Liver (tissue), 10 donors: ENCODE measurements at places on chromosomes 2 and 18. TPM values are rescaled to one million over a fixed set of nuclear protein-coding genes. Genes with fewer than 3 reads are reported as not detected.

- no peaks in the 10 kb centered on the region for H3K36me3 ChIP-seq
- H3K27me3 ChIP-seq, result no peaks in the 10 kb centered on the region
- no peak for DNase-seq
- H3K4me1 ChIP-seq, result no peaks in the 10 kb centered on the region
- H3K4me3 ChIP-seq, result no peak overlapping the region
- no peak overlapping the region for H3K27ac ChIP-seq
These were observed 630.8 kb upstream of the PIK3C3 start for GRCh38 chr18:41324020-41324791.

DNA sequence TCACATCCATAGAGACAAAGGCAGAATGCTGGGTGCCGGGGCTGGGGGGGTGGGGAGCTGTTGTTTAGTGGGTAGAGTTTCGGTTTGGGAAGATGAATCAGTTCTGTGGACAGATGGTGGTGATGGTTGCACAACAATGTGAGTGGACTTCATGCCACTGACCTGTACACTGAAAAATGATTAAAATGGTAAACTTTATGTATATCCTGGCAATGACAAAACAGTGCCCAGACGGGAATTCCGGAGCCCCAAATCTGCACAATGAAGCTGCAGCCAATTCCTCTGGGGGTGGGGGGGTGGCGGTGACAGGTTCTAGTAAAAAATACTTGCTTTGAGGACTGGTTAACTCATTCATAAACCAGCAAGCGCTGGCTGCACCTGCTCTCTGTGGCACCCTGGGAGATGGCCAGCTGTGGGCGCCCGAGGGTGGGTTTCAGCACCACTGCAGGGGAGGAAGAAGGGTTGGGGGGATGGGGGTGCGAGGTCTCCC, 81.8 kb upstream of the HPCAL1 start:
- H3K36me3 ChIP-seq, result no peaks in the 10 kb centered on the region
- H3K27me3 ChIP-seq, result no peaks in the 10 kb centered on the region
- H3K4me1 ChIP-seq, result no peaks in the 10 kb centered on the region
- H3K4me3 ChIP-seq, result no peak overlapping the region

The LONRF2 gene
- total RNA-seq, result 0.23 TPM

The ONECUT2 gene
- 5.7 TPM for total RNA-seq

The UGT1A5 gene
- 1.6 TPM for total RNA-seq

The SCN2A gene
- 0.05 TPM for total RNA-seq
